ENCODE measurements at places on chromosomes 7 and 10.

DNA sequence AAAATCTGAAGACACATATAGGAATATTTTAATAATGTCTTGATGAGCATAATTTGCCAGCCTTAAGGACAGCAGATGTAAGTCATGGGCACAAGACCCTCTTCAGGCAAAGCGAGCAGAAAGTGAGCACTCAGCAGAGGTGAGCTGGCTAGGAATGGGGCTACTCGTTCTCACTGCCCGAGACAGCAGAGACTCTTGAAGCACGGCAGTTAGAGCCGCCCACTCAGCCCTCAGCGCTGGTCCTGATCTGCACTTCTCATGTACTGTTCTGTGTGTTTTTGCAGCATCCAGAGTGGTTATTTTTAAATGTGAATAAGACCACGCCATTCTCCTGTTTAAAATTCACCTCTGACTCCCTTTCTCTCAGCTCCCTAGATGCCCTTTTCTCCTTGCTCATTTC, 65.3 kb downstream of the GFRA1 start:
- no peak for DNase-seq

GRCh38 chr10:109219935-109220605, 703.2 kb downstream of the XPNPEP1 start:
- DNase-seq, result no peak

- no peak for DNase-seq
Observed at GRCh38 chr10:89120931-89121763, 86.0 kb downstream of the CH25H start.

DNA sequence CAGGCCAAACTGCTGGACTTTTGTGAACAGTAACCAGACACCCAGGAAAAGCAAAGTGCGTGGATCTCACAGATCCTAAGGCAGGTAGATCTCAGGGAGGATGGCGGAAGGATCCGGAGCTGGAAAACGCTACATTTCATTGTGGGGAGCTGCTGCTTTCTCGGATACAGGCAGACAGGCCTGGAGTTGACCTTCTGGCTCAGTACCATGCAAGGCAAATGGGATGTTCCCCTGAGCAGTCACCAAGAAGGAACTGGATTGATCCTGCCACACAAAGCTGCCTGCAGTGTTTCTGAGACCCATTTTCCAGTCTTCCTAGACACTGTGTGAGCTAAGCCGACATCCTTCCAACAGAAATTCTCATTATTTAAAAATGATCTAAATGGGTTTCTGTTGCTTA, 65.5 kb downstream of the ZRANB1 start:
- DNase-seq, result no peak

- no peak for DNase-seq
Observed at GRCh38 chr7:34851431-34851830, 185.9 kb downstream of the DPY19L1 start.

GRCh38 chr10:103397191-103397825, 882 bp downstream of the PDCD11 start:
- DNase-seq, result no peak

DNA sequence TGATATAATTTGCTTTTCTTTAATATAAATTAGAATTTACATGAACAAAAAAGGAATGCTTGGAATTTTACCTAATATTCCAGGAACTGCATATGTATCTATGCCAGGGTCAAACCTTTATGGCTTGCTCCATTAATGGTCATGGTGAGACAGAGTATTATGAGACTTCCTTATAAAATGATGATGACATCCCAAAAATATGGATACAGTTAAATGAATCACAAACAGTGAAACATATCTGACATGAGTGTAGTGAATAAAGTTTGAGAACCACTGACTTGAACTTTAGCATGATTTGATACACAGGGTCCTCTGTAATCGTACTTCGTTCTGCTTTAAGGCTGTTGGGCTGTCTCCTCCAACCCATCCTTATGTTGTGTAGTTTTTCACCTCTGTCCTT, 51.8 kb downstream of the MARCHF5 start:
- DNase-seq, result no peak

GRCh38 chr7:90453259-90453891, 16.1 kb upstream of the PTTG1IP2 start:
- DNase-seq, result no peak

- no peak for DNase-seq
Observed at GRCh38 chr7:76372984-76373833, 14.4 kb upstream of the YWHAG start.

DNA sequence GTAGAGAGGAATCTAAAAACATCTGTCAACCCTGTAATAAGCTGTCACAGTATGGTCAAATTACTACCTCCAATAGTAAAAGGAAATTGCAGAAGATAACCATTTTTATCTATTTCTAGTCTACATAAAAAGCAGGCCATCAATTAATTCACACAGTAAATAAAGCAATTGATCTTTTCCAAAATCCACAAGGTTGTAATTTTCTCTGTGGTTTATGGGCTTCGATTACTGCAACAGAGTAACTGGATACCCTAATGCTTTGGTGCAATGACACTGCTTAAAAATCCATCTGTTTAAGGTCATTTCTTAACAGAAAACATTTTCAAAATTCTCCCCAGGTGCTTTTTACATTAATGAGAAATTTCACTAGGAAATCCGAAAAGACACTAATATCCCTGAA, 23.9 kb downstream of the ESYT2 start:
- DNase-seq, result no peak

DNA sequence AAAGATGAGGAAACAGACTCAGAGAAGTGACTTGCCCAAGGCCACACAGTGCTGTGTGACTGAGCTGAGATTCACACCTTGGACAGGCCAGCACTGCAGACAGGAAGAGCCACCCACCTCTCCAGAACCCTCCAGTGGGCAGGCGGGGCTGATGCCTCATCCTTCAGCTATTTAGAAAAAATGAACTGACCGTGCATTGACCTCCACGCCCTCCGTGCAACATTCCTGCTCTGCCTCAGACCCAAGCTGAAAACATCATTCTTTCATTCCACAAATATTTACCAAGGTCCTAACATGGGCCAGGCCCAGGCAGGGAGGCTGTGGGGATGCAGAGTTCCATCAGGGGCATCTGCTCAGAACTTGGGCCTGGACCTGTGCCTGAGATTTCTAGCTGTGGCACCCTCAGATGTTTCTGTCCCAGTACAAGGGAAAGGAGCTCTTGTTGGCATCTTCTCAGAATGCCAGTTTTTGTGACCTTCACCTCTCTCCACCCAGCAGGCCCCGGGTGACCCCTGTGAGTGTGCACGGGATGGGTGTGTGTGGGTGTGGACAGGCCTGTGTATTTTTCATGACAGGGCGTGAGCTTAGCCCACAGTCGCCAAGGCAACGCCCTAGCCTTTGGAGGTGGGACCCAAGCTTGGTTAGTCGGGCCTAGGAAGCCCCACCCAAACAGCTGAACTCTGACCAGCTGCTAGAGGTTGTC, 6.5 kb downstream of the VSIR start:
- DNase-seq, result no peak

GRCh38 chr10:31838709-31839108, 89.9 kb downstream of the ARHGAP12 start:
- no peak for DNase-seq

GRCh38 chr10:98467506-98468318, 21.0 kb upstream of the HPS1 start:
- DNase-seq, result peak; percentile 71

All from stimulated activated CD4-positive, alpha-beta T cell treated with anti-CD3 and anti-CD28 coated beads, Interleukin-4, amount 100 ng/mL, for 24 hours (primary cell).